ENCODE measurements at places on chromosomes 16 and 17. TPM values are rescaled to one million over a fixed set of nuclear protein-coding genes. Genes with fewer than 3 reads are reported as not detected.

DNA sequence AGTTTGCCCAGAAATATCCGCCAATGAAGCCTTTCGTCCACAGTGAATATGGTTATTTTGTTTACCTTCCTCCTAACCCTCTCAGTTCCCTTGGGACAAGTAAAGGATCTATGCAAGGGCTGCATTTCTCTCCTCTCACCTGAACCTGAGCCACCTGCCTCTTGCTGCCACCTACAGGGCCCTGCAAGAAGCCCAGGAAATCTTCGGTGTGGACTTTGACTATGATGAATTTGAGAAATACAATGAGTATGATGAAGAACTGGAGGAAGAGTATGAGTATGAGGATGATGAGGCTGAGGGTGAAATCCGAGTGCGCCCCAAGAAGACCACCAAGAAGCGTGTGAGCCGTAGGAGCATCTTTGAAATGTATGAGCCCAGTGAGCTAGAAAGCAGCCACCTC, 14.0 kb downstream of the SUPT6H start:
- no peak overlapping the region for H3K4me3 ChIP-seq
- peaks cover 88% of the 10 kb centered on the region for H3K36me3 ChIP-seq

- peaks cover 58% of the 10 kb centered on the region for H3K36me3 ChIP-seq
- H3K4me3 ChIP-seq = no peak overlapping the region
- H3K4me1 ChIP-seq = no peaks in the 10 kb centered on the region
- H3K27me3 ChIP-seq = no peaks in the 10 kb centered on the region
- DNase-seq = no peak
Measured at GRCh38 chr16:81693041-81693743, 85.9 kb upstream of the PLCG2 start.

DNA sequence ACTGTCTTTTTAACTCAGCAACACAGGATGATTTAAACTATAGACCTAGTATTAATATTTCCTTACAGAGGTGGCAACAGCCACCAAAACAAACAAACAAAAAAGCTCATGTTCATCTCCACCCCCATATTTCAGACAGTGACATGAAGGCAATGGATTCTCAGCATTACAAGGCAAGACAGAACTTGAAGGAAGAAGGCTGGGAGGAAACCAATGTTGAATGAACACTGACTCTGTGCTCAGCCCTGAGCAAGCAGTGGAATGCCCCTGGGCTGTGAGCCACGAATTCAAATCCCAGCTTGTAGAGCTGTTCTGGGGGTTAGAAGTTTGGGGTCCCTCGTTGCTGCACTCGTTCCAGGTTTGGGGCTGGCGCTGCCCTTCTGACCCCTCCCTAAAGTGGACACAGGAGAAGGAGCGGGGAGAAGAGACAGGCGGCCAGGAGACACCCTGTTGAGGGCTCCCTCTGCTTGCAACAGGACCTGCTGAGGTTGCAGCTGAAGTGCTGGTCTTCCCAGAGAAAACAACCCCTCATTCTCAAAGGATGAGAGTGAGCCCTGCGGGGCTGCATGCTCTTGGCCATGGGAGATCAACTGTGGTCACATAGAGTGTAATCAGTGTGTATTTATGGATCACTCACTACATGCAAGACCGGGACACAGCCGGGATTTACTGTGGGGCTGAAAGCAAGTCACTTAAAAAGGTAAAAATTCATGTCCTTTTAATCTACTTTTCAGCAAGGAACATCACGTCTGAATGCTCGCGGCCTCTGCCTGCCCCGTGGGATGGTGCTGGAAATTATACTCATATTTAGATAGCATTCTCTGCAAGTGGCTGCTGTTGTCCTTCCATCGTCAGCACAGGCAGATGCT, 34.3 kb downstream of the MYH3 start:
- H3K27ac ChIP-seq = no peak overlapping the region
- no peaks in the 10 kb centered on the region for H3K36me3 ChIP-seq
- H3K27me3 ChIP-seq = no peaks in the 10 kb centered on the region
- H3K4me1 ChIP-seq = no peaks in the 10 kb centered on the region
- DNase-seq = no peak

- H3K4me1 ChIP-seq = peaks cover 16% of the 10 kb centered on the region
- H3K27me3 ChIP-seq = no peaks in the 10 kb centered on the region
- no peak for DNase-seq
- H3K36me3 ChIP-seq = no peaks in the 10 kb centered on the region
Measured at GRCh38 chr17:859061-859823, 77.1 kb downstream of the MRM3 start.

GRCh38 chr17:43213545-43213944, 1.9 kb downstream of the TMEM106A start:
- H3K36me3 ChIP-seq = peaks cover 7% of the 10 kb centered on the region
- no peak for DNase-seq
- peak overlapping the region; percentile 51 for H3K27ac ChIP-seq

DNA sequence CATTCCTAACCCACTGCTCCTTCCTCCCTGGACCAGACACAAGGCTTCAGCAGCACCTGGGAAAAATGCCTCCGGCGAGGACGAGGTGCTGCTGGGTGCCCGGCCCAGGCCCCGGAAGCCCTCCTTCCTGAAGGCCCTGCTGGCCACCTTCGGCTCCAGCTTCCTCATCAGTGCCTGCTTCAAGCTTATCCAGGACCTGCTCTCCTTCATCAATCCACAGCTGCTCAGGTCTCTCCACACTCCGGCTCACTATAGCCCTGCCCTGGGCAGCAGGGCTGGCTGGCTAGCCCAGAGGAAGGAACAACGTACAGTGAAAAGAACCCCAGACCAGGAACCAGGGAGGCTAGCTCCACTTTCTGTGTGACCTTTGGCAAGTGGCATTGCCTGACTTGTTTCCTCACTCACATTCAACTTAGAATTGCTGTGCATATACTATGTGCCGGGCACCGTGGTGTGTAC, 26.2 kb downstream of the ABCC3 start:
- no peak for DNase-seq
- no peak overlapping the region for H3K4me3 ChIP-seq
- peaks cover 1% of the 10 kb centered on the region for H3K36me3 ChIP-seq
- no peaks in the 10 kb centered on the region for H3K27me3 ChIP-seq

DNA sequence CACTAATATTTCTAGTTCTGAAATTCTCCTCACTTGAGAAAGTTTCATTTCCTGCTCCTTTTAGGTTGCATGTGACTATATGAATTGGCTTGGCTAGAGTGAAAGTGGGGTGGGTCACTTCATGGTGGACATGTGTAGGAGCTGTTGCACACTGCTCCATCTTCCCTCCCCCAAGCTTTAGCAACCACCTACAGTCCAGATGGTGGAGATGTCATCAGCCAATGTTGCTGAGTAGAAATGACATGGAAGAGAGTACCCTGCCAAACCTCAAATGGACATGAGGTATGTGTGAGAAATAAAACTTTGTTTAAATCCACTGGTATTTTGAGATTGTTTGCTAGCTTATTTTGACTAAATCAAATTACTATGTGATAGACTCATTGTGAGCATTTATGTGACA, 281.5 kb downstream of the CA10 start:
- H3K27me3 ChIP-seq = peaks cover 7% of the 10 kb centered on the region
- no peaks in the 10 kb centered on the region for H3K36me3 ChIP-seq
- no peaks in the 10 kb centered on the region for H3K4me1 ChIP-seq
- H3K27ac ChIP-seq = no peak overlapping the region
- no peak for DNase-seq

GRCh38 chr17:12853921-12854320, 64.6 kb downstream of the ARHGAP44 start:
- H3K4me1 ChIP-seq = no peaks in the 10 kb centered on the region
- H3K4me3 ChIP-seq = no peak overlapping the region
- no peaks in the 10 kb centered on the region for H3K36me3 ChIP-seq
- H3K27ac ChIP-seq = no peak overlapping the region

DNA sequence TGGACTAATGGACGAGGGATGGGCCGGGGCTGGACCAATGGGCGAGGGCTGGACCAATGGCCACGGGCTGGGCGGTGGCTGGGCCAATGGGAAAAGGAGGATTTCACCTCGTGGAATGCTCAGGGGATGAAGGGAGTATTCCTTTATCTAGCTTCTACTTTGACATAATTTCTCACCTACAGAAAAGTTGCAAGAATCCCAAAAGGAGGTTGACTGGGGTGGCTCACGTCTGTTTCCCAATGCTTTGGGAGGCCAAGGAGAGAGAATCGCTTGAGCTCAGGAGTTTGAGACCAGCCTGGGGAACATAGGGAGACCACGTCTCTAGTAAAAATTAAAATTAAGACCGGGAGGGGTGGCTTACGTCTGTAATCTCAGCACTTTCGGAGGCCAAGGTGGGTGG, 5.7 kb upstream of the FLYWCH1 start:
- peaks cover 17% of the 10 kb centered on the region for H3K4me1 ChIP-seq
- no peak for DNase-seq
- H3K27me3 ChIP-seq = no peaks in the 10 kb centered on the region
- no peak overlapping the region for H3K27ac ChIP-seq
- H3K4me3 ChIP-seq = no peak overlapping the region

DNA sequence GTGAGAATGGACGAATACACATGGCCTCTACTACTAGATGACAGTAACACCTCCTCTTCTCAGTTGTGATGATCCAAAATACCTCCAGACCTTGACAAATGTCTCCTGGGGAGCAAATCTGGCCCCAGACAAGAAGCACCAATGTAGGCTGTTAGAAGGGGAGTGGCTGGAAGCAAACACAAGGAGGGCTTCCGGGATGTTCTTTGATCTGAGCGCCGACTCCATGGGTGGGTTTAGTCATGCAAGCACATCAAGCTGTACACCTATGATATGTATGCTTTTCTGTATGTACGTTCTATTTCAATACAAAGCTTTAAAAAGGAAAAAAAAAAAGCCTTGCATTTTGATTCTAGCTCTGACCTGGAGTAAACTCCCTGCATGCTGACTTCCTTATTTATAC, 61.4 kb downstream of the ARHGAP17 start:
- no peaks in the 10 kb centered on the region for H3K27me3 ChIP-seq
- H3K4me3 ChIP-seq = no peak overlapping the region
- DNase-seq = no peak
- H3K36me3 ChIP-seq = peaks cover 74% of the 10 kb centered on the region
- no peaks in the 10 kb centered on the region for H3K4me1 ChIP-seq

DNA sequence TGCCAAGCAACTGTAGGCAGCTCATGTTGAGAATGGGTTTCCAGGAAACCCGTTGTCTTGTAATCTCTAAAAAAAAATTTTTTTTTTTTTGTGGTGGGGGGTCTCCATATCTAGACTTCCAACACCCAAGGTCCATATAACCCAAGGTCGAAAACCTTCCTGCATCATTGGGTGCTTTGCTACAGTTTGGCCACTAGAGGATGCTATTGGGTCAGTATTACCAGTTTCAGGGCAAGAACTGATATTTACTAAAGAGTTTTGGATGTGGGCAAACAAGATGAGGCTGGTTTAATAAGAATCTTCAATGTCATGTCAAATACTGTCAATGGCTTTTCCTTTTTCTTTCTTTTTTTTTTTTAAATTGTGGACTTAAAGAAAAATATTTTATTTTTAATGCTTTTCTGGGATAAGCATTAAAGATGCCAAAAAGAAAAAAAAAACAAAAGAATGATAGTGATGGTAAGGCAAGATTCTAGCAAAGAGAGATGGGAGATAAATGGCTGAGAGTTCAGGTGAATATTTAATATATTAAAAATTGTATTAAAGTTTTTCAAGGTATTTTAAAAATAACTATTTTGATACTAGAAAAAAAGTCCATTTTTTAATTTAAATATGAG, 62.2 kb downstream of the DHRS7C start:
- no peak overlapping the region for H3K27ac ChIP-seq
- no peaks in the 10 kb centered on the region for H3K36me3 ChIP-seq
- H3K4me3 ChIP-seq = no peak overlapping the region

DNA sequence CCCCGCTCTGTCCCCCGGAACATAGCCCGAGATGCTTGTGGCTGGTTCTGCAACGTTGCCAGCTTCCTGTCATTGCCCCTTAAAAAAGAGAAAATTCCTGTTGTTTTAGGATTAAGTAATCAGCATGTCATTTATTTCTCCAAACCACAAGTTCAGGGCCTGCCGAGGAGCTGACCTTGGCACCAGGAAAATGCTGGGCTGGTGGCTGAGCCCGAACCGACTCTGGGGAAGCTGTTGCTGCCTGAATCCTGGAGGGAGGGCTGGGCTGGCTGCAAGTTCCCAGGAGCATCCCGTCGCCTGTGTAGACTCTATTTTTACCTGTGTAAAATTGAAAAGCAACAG, 130.9 kb upstream of the FOXF1 start:
- H3K36me3 ChIP-seq = no peaks in the 10 kb centered on the region
- H3K27me3 ChIP-seq = no peaks in the 10 kb centered on the region
- no peaks in the 10 kb centered on the region for H3K4me1 ChIP-seq
- no peak overlapping the region for H3K4me3 ChIP-seq
- DNase-seq = no peak

GRCh38 chr17:14019186-14019956, 49.9 kb upstream of the COX10 start:
- DNase-seq = no peak
- H3K4me3 ChIP-seq = no peak overlapping the region
- H3K27me3 ChIP-seq = no peaks in the 10 kb centered on the region
- peaks cover 30% of the 10 kb centered on the region for H3K4me1 ChIP-seq
- peak overlapping the region; percentile 50 for H3K27ac ChIP-seq
- no peaks in the 10 kb centered on the region for H3K36me3 ChIP-seq

DNA sequence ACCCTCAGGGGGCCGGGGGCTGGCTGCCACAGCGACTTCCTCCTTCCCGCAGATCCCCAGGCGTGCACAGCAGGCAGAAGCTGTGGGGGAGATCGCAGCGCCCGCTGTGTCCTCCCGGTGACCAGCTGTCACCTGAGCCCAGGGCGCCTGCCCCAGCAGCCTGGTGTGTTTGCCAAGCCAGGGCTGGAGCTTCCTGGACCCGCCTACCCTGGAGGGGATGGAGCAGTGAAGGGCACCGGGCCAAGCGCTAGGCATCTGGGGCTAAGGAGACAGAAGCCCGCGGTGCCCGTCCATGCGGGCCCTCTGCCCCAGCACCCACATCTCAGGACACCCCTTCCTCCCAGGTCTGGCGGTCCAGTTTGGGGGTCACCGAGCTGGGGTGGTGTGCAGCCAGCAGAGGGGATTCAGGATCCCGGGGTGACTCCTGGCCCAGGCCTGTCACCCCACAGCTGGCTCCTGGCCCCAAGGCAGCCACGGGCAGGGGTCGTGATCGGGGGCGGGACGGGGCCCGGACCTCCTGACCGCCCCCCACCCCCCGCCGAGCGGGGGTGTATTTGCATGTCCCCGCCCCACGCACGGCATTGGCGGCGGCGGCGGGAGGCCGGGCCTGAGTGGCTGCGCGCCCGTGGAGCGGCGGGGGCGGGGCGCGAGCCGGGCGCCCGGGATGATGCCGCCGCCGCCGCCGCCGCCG, at the start of gene RAB26:
RAB26 (plus strand) TSS at position 645 of the 691 bp plus-strand sequence. CDS start 159 bp downstream, outside the sequence.
- peaks cover 51% of the 10 kb centered on the region for H3K4me1 ChIP-seq
- H3K36me3 ChIP-seq = peaks cover 2% of the 10 kb centered on the region
- no peaks in the 10 kb centered on the region for H3K27me3 ChIP-seq
- peak; percentile 70 for DNase-seq
- H3K4me3 ChIP-seq = peak within 1 kb of the TSS; percentile 24

KCNJ18 gene
- not detected for total RNA-seq

CHRNE gene
- 0.19 TPM for total RNA-seq

TAC4 gene
- not detected for total RNA-seq

TERB1 gene
- 0.08 TPM for total RNA-seq

TBC1D3B gene
- 0.56 TPM for total RNA-seq

PCYT2 gene
- total RNA-seq = 101 TPM

MFAP4 gene
- 6.5 TPM for total RNA-seq

Measured in liver (tissue), 10 donors.